ENCODE measurements at places on chromosomes 2 and 18.

- no peak for DNase-seq
Measured at GRCh38 chr2:235168174-235168979, 216.6 kb downstream of the SH3BP4 start.

GRCh38 chr2:209642146-209642820, 129.3 kb upstream of the UNC80 start:
- no peak for DNase-seq

DNA sequence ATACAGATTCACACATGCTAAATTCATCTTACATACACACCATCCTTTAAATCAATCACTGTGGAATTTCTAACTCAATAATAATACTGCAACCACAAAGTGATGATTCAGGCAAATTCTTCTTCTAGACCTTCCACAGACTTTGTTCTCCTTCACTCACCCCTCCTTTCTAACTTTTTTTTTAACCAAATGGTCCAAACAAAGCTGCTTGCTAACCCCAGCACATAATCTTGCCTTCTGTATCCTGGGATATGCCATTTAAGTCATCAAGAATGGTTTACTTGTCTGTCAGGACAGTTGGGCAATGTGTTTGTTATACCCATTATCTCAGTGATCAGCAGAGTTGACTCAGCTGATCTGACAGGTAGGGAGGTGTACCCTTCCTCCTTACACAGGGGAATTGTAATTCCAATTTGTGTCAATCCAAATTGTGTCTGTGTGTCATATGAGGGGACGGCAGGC, 10.0 kb downstream of the SLC40A1 start:
- DNase-seq: no peak

DNA sequence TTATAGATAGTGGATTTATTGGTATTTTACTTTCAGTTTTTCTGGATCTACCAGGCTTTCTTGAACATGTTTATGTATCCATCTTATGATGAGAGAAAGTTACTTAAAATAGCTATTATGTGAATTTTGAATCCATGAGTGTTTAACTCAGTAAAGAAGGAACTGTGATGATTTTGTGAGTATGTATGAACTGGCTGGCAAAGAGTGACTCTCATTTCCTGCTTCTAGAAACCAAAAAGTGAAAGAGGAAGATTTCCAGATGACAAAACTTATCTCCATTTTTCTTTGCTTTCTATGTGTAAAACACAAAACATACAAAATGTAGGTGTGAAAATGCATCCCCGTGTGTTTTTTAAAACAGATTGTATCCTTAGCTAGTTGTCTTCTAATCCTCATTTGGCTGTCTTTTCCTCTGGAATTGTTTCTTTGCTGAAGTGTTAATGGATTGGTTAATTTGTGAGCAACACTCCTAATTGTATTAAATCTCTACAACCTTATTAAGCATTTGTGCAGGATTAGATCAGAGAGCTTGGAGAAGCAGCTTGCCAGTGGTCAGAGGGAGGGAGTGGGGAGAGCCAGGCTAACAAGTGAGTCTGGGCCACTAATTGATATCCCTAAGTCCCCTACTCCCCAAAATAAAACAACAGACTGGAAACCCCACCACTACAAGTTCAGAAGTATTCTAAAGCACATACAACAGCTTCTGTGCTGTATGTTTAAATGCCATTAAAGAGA, 23.9 kb downstream of the PTPRM start:
- no peak for DNase-seq

GRCh38 chr2:214966420-214966819, 156.9 kb upstream of the BARD1 start:
- DNase-seq: no peak

GRCh38 chr2:170324640-170325046, 146.7 kb downstream of the MYO3B start:
- peak; percentile 2 for DNase-seq

- peak; percentile 78 for DNase-seq
Measured at GRCh38 chr18:68803356-68803755, 5.5 kb downstream of the CCDC102B start.

DNA sequence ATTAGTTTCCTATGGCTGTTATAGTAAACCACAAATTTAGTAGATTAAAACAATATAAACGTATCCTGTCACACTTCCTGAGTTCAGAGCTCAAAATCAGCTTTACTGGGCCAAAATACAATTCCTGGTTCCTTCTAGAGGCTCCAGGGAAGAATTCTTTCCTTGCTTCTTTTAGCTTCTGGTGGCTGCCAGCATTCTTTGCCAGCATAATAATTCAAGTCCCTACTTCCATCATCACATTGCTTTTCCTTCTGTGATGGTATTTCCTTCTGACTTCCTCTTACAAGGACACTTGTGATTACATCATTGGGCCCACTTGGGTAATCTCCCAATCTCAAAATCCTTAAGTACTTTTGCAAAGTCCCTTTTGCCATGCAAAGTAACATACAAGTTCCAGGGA, 40.6 kb downstream of the MOB4 start:
- DNase-seq: no peak

GRCh38 chr2:159399716-159400415, 113.4 kb upstream of the WDSUB1 start:
- peak; percentile 3 for DNase-seq
